ENCODE measurements at places on chromosomes 11 and 22. TPM values are rescaled to one million over a fixed set of nuclear protein-coding genes. Genes with fewer than 3 reads are reported as not detected.

Gene KCNQ1
- 11.4 TPM for total RNA-seq

Gene C11orf91
- total RNA-seq = not detected

Gene C11orf52
- total RNA-seq = not detected

Gene B4GALNT4
- 2.7 TPM for total RNA-seq

Gene OR2AT4
- not detected for total RNA-seq

Gene TTLL1
- 11.0 TPM for total RNA-seq
